ENCODE measurements at places on chromosomes 3 and 15.

DNA sequence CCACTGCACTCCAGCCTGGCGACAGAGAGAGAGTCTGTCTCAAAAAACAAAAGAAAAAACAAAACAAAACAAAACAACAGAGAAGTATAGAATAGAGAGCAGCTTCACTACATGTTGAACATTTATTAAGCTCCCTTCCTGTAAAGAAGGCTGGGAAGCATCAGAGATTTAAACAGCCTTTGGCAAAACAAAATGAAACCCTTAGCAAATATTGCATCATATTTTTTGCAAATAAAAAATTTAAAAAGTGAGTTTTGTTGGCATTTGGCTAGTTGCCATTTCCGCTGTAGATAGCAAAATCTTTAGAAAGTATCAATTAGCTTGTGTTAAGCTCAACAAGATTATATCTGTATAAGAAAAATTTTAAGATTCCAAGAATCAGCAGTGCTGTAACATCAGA is 151.2 kb downstream of the SERPINI1 start:
- DNase-seq, result no peak

DNA sequence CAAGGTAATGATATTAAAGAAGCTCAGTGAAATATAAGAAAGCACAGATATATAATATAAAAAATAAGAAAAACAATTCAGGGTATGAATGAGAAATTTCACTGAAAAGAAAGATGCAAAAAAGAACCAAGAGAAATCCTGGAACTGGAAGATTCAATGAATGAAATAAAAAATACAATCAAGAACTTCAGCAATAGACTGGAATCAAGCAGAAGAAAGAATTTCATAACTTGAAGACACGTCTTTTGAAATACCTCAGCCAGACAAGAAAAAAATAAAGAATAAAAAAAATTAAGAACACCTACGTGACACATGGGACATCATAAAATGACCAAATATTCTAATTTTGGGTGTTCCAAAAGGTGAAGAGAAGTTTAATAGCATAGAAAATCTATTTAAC is 104.6 kb upstream of the NEO1 start:
- no peak for DNase-seq

DNA sequence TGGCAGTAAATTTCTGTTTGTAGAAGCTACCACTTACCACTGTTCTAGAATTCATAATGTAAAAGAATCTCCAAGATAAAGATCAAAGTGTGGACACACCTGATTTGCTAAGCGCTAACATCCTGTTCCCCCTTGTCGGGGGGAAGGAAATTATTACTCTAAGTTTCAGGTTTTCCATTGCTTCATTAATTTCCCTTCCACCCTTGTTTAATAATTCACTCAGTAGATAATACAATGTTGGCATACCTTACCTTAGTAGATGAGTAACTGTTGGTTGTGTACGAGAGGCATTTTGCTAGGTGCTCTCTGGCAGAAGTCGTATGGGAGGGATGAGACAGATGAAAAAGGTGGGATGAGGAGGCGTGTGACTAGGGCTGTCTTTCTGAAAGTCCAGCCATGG is 641.2 kb upstream of the ARRDC4 start:
- DNase-seq, result no peak

DNA sequence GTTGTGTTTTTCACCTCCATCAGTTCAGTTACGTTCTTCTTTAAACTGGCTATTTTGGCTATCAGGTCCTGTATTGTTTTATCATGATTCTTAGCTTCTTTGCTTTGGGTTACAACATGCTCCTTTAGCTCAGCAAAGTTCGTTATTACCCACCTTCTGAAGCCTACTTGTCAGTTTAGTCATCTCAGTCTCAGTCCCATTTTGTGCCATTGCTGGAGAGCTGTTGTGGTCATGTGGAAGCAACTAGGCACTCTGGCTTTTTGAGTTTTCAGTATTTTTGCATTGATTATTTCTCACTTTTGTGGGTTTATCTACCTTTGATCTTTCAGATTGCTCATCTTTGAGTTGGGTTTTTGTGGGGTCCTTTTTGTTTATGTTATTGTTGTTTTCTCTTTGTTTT is 151.3 kb downstream of the CFAP20DC start:
- no peak for DNase-seq

DNA sequence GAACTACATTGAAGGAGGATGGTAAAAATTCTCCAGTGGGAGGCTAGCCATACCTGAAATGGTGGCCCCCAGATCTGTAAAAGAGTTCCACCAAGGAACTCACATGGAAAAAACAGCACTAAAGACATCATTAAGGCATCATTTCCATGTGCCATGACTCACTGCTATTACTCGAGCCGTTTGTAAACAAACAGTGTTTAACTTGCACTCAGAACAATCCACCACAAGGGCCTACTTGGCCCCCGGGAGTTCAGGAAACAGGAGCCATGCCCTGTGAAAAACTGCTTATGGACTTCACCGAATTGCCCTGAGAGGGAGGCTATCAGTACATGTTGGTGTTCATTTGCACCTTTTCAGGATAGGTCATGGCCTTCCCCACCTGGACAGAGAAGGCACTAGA is 18.2 kb downstream of the CCR4 start:
- DNase-seq, result no peak

DNA sequence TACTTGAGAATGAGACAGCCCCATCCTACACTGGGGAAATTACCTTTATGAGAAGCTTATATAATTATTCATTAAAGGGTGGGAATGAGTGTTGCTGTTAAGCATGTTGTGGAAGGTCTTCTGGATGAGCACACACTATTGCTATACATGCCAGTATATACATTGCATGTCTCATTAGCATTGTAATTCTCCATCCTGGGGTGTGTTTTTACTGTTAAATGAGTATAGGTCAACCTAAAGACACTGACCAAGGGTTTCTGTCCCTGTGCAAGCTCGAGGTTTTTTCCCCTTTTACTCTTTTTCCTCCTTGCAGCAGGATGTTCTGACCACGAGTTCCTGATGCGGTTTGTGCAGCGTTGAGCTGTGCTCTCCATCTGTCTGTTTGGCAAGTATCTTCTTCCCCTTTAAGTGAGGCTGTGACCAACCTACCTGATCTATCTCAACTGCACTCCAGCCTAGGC is 7.2 kb upstream of the IVD start:
- DNase-seq, result no peak

DNA sequence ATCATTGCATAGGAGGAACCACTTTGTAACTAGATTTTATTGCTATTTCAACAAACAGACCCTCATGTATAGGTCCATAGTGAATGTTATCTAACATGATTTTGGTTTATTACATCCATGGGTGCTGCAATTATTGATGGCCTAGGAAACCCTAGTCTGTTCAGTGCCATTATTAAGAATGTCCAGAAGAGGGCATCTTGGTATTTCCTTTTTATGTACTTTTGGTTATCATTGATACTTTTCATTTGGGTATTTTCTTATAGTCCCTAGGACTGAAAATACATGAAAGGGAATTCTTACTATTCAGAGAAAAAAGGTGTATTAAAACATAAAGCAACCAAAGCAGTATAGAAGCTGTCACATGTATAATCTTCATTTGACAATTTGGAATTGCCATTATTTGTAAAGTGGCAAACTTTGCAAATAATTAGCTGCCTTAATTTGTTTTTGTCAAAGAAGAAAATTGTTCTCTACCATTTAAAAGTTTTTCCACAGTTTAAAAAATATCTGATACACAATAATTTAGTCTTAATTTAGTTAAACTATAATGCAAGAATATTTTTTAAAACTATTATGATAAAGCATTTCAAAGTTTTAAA is 48.7 kb downstream of the CNOT10 start:
- DNase-seq, result no peak

GRCh38 chr3:134326760-134327593 is 47.3 kb downstream of the AMOTL2 start:
- no peak for DNase-seq

DNA sequence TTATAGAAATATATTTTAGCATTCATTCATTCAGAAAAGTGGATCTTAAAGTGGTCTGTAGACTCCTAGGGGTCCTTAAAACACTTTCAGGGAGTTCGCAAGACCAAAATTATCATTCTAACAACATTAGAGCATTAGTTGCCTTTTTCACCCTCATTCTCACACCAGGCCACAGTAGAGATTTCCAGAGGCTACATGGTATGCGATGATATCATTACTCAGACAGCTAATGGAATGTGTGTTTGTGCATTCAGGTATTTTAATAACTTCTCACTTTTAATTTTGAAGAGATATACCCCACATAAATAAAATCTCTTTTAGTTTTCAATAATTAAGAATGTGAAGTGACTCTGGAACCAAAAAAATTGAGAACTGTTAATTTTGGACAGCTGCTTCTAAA is 206.9 kb downstream of the NSUN3 start:
- no peak for DNase-seq

Data from NCI-H1930 (cell line).